AG10803 (cell line): ENCODE measurements at places on chromosomes 1 and 21.

- DNase-seq: no peak
These were observed 371.6 kb downstream of the PRDM2 start for GRCh38 chr1:14071581-14071980.

DNA sequence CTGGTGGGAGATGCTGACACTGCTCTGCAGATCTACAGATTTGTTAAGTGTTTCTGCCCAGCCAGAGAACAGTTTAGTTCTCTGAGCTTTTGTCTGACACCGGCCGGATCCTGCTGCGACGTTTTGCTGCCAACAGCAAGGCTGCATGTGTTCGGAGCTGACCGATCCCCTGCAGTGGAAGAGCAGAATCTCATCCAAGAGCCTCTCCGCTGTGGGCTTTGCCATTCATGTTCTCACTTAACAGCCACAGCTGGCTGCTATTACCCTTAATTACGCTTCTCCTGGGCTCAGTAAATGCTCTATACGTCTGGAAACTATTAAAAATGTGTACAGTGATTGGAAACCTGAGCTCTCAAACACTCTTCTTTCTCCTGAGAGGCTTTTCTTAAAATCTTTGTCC, 105.3 kb downstream of the BCAR3 start:
- DNase-seq: peak; percentile 74

DNA sequence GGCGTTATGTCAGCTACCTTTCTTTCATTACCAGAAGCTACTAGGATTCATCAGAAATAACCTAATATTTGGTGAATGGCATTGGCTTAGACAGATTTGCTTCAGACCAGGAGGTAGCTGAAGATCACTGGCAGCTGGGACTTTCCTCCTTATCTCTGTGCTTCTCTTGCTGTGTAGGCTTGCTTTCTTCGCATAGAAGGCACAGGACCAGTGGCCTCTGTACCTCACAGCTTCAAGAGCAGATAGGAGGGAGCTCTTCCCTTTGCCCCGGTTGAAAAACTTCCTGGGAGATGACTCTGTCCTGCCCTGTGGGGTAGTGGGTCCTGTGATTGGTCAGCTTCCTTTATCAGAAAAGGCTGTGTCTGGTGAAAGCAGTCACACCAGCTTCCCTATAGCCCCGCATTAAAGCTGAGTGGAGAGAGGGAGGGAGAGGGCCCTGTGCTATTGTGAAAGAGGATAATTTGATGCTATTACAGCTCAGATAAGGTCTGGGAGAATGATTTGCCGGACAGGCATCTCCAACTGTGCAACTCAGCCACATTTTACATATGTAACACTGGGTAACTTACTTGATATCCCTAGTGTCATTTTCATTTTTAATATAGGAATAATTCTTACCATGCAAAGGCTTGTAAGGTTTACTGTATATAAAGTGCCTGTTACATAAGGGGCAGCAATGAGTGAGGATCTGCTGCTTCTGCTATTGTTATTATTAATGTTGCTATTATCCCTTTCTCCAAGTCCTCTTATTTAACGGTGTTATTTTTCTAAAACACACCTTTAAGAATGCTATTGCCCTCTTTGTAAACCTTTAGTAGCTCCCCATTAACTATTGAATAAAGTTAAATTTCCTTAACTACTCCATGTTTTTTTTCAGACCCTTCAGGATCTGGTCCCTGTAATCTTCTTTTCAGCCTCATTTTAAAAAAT, 31.6 kb downstream of the OSBPL9 start:
- DNase-seq: peak; percentile 59

DNA sequence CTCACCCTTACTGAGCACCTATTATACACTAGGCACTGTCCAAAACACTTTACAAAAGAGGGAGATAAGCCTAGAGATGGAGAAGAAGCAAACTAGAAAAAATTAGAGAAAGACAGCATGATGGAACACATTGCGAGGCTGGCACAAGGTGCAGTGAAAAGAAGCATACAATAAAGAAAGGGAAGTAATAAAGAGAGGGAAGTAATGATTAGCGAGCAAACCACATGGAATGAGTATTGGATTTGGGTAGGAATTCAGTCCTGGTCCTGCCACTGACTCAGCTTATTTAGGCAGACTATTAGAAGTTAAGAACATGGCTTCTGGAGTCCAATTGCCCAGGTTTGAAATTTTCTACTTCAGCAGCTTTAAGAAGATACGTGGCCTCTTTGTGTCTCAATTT, 32.6 kb upstream of the FNBP1L start:
- DNase-seq: no peak

GRCh38 chr1:7253988-7254587, 468.8 kb downstream of the CAMTA1 start:
- no peak for DNase-seq

GRCh38 chr1:55285834-55286233, 70.7 kb upstream of the USP24 start:
- no peak for DNase-seq

GRCh38 chr1:44146536-44147361, 5.3 kb upstream of the KLF18 start:
- no peak for DNase-seq

- DNase-seq: no peak
These were observed 1372.3 kb downstream of the AMY1C start for GRCh38 chr1:105122041-105122440.

GRCh38 chr1:209434066-209434465, 149.4 kb upstream of the CAMK1G start:
- DNase-seq: peak; percentile 71

DNA sequence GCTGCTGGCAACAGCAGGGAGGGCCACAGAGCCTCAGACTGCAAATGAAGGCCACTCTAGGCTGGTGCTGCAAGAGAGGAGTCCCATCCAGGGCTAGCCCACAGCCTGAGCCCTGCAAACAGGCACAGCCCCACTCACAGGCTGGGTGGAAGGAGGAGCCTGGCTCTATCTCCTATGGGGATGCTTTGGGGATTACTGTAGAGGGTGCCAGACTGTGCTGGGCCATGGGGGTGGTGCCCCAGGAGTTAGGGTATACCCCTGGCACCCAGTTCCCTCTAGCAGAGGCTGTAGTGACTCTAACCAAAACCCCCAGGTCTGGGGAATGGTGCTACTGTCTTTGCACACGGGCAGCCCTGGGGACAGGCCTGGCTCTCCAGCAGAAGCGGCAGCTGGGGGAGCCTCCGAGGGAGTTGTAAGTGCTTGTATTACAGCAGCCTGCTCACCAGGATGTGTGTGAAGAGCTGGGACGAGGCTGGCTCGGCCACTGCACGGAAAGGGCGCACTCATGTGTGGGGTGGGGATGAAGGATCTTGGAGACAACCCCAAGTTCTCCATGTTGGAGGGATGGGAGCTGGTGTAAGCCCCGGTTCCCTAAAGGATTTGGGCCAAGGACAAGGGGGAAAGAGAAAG, 23.4 kb upstream of the EVA1B start:
- DNase-seq: no peak

- no peak for DNase-seq
These were observed 36.1 kb downstream of the SLC45A1 start for GRCh38 chr1:8354038-8354437.

DNA sequence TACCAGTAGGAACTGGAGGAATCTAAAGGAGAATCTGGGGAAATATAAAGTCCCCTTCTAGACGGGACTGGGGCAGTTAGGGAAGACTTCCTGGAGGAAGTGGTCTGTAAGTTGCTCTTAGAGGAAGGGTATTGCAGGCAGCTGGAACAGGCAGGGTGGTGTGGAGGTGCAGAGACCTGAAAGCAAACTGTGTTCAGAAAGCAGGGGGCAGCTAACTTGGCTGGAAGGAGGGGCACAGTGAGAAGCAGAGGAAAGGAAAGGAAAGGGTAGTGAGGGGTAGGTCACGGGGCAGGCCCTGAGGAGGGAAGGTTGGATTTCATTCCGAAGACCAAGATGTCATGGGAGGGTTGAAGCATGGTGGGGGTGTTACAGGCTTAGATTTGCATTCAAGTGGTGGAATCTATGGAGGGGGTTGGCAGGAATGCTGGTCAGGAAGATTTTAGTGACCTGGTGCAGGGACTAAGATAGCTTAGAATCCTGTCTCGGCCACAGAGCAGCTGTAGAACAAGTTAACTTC, 240.7 kb downstream of the FOXD2 start:
- DNase-seq: no peak

DNA sequence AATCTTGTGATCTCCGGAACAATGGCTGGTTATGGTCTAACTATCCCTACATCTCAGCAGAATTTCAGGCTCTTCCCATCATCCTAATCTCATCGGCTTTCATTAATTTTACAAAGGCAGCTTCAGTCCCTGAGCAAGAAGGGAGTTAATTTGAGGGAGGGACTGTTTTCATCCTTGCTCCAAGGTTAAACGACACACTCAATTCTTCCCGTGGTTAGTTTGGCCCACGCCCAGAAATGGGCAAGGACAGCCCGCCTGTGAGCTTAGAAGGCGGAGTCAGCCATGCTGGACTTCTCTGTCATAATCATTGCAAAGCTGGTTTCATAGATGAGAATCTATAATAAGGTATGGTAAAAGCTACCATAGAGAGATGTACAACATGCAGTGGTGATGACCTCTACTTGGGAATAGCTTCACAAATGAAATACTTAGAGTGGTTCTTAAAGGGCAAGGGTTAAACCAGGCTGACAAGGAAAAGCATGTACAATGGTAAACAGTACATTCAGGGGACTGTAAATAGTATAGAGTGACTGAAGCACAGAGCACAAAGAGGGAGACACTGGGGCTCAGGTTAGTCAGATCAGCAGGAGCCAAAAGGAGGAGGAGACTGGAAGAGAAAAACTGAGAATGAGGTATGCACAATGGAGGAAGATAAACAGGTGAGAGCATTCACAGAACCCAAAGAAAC, 108.8 kb downstream of the SMYD3 start:
- DNase-seq: no peak

GRCh38 chr1:245679821-245680780, 525.3 kb downstream of the KIF26B start:
- DNase-seq: no peak

- DNase-seq: no peak
These were observed 8.5 kb downstream of the TMEM9 start for GRCh38 chr1:201145816-201146215.

- no peak for DNase-seq
These were observed 56.8 kb downstream of the KCNAB2 start for GRCh38 chr1:6102532-6102845.

- no peak for DNase-seq
These were observed 6.8 kb downstream of the KCNC4 start for GRCh38 chr1:110216844-110217444.

DNA sequence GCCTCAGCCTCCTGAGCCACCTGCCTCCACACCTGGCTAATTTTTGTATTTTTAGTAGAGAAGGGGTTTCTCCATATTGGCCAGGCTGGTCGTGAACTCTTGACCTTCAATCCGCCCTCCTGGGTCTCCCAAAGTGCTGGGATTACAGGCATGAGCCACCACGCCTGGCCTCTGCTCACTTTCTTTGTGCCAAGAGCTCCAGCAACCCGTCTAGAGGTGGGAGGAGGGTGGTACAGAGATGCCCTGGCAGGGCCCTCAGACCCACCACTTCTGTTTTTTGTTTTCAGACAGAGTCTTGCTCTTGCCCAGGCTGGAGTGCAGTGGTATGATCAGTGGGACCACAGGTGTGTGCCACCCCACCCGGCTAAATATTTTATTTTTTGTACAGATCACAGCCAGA, 6.9 kb upstream of the SYNC start:
- no peak for DNase-seq

DNA sequence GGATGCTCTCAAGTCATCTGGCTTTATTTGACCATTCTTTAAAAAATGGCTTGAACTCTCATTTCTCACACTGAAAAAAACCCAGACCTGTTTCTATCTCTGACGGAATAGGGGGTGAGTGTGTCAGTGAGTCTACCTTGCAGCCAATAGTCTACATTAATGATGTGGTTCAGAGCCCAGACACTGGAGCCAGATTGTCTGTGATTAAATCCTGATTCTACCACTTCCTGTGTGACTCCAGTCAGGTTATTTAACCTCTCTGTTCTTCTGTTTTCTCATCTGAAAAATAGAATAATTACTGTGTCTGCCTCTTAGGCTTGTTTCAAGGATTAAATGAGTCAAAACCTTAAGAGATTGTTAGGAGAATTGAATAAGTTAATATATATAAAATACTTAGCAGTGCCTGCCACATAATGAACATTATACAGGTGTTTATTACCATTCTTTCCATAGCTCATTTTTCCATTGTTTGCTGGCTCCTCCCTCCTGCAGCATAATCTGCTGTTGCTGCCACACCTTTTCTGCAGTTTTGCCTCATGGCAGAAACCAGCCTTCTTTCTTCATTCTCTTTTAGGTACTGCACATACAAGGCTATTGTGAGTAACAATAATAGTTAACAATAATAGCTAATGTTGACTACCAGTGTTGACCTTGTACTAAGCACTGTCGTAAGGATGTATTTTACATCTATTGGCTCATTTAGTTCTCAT, 157.6 kb upstream of the IVNS1ABP start:
- no peak for DNase-seq

- peak; percentile 95 for DNase-seq
These were observed at the start of gene CTH for GRCh38 chr1:70410604-70411359. Gene CTH, plus strand, starts transcription at chr1:70411268. Its CDS starts 148 bp downstream, at chr1:70411416.

GRCh38 chr1:83318366-83318765, 680.6 kb downstream of the TTLL7 start:
- DNase-seq: no peak

DNA sequence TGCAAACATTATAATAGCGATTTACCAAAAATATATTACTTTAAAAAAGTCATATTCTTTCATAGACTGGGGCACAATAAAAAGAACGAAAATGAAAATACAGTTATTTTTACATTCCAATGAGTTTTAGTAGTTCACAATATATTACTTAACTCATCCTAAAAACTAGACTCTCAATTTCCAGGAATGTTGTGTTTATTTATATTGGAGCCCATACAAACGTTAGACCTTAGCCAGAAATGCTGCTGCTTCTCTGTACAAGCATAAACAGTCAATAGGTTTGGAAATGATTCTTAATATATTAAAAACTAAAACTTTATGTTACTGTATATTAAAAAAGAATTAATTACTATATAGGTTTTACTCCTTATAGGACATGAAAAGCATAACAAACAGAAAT, 302.3 kb downstream of the BRINP3 start:
- DNase-seq: no peak

GRCh38 chr1:117094841-117095604, 26.5 kb downstream of the TRIM45 start:
- DNase-seq: peak; percentile 88

GRCh38 chr1:99181892-99182291, 82.4 kb upstream of the PLPPR4 start:
- peak; percentile 49 for DNase-seq

DNA sequence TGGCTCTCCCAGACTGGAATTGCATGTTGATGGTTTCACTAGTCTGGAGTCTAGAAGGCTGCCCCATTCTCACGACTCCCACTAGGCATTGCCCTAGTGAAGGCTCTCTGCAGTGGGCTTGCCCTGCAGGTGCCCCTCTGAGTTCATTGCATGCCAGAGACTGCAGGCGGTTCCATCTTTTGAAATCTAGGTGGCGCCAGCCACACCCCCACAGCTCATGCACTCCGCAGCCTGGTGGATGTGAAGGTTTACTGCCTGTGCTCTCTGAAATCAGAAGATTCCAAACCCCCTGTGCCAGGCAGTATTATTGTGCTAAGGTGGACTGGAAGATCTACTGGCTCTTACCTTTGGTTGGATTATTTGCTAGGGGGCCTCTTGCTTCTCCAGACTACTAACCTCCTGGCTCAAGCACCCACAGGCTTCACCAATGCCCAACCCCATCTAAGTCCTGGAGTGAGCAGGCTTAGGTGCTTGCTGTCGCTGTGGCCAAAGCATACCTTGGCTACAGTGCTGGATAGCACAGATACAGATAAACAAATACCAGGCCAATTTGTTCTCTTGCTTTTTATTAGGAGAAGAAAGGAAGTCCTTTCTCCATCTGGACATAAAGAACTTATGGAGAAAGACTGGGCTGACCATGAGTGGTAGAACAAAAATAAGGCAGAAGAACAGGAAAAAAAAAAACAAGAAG, 83.5 kb upstream of the SIM2 start:
- DNase-seq: no peak

- DNase-seq: peak; percentile 35
These were observed 262.9 kb upstream of the SNX7 start for GRCh38 chr1:98398649-98399048.
